ENCODE measurements at places on chromosomes 5 and 9.

DNA sequence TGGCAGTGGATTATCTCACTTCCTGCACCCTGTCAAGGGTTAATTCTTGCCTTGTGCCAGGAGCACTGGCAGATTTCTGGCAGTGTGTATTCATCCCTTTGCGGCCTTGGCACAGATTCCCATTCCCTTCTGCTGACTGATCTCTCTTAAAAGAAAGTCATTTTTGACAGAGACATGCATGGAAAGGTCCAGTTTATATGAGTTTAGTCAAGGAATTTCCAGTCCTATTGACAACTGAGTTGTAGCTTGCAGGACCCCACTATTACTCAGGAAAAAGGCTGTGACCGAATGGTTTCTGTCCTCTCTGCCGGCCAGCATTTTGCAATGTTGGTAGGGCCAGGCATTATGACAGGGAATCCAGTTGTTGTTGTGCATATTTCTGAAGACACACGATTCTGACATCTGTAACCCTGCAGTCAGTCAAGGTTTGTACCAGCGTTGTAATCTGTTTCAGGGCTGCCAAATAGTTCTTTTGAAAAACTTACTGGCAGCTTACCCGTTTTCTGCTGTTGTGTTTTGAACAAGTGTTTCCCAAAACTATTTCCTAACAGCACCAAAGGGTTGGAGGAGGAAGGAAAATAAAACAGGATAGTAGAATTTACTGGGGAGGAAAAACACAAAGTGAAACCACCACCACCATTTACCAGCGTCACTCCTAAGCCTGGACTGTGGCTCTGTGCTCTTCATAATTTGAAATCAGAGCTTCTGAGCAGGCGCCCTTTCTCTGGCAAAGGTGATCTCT lies 243.4 kb upstream of the KLF4 start:
- peak; percentile 91 for DNase-seq

GRCh38 chr9:135104761-135105160 lies 17.3 kb downstream of the OLFM1 start:
- no peak for DNase-seq

DNA sequence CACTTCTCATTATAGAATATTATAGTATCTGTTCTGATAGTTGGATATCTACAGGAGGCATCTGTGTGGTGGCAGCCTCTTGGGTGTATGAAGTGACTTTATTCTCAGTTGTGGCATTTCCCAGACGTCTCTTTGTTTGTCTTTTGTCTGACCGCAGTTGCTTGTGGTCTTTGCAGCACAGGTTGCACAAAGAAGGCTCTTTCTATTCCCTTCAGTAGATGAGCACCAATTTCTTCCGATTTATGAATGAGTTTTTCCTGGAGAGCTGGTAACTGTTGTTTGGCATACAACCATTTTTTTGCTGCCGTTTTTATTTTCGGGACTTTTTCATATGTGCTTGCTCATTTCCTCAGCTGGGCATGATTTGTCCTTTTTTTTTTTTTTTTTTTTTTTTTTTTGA lies 56.4 kb upstream of the MYO10 start:
- peak; percentile 85 for DNase-seq

- no peak for DNase-seq
Measured at GRCh38 chr9:98369896-98370295, 114.4 kb upstream of the TBC1D2 start.

GRCh38 chr5:173328844-173329490 lies 753 bp upstream of the STC2 start:
- DNase-seq: peak; percentile 78

DNA sequence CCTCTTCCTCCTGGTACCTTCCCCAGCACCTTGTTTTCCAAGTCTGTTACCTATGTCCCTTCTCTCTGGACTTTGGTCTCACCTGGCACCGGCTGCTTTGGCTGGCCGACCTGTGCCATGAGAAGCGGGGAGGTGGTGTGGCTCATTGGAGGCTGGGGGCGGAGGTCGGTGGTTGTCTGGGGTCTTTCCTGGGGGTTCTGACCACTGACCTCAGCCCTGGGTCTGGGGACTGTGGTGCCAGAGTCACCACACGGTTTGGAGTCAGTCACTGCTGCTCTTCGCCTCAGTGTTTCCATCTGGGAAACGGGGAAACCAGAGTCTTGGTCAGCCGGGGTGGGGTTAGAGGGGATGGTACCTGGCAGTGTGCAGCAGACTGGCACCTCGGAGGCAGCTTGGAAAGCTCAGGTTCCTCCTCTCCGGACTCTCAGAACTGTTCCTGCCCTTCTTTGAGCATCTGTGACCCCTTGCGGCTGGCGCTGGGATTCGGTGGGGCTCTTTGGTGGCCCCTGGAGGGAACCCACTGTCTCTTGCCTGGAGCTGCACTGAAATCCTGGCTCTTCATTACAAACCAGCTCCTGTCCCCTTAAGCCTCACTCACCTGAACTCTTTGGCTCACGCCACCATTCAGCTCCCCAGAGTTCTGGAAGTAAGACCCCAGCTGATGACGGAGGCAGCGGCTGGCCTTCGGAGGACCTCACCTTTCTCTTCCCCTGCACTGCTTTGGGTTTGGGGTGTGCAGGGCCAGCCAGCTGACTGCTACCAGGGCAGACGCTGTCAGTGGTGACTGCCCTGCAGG lies 4.1 kb upstream of the RXRA start:
- DNase-seq: no peak

DNA sequence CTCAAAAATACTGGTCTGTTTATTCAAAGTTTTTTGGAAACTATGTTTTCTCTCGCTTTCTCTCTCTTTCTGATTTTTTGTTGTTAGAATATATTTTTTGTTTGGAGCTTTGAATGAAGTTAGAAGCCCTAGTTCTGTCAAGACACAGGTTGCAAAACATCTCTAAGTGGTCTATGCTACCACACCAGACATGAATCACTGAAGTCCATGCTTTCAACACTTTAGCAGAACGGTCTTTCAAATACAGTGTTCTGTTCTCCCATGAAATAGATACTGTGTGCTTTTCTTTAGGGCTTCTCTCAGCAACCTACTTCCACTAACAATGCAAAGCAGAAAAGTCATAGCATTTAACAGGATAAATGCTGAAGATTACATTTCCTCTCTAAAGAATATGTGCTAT lies 392.5 kb downstream of the TMEM167A start:
- DNase-seq: no peak

DNA sequence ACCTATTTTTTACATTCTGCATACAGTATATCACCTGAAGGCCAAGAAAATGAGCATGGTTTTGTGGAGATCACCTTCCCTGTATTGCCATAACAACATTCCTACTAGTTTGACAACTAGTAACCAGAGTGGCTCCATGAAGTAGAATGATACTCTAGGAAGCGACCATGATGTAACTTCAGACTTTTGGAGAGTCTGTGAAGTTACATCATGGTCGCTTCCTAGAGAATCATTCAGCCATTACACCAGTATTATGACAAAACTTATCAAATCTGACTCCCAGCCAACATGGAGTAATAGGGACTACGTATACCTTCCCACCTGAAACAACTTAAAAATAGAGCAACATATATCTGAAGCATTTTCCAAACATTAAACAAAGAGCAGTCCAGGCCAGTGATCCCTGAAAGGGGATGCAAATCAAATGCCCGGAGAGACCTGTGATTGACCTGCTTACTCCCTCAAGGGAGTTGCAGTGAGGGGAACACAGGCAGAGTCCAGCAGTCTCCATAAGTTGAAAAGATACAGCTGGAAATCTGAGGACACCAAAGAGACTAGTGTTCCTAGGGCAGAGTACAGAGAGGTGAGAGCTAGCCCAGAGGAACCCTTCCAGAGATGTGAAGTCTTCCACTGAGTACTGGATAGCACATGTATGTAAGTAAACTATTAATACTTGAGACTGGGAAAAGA lies 7.8 kb downstream of the ECM2 start:
- DNase-seq: no peak

- no peak for DNase-seq
Measured at GRCh38 chr5:89844548-89844947, 565.0 kb downstream of the CETN3 start.

DNA sequence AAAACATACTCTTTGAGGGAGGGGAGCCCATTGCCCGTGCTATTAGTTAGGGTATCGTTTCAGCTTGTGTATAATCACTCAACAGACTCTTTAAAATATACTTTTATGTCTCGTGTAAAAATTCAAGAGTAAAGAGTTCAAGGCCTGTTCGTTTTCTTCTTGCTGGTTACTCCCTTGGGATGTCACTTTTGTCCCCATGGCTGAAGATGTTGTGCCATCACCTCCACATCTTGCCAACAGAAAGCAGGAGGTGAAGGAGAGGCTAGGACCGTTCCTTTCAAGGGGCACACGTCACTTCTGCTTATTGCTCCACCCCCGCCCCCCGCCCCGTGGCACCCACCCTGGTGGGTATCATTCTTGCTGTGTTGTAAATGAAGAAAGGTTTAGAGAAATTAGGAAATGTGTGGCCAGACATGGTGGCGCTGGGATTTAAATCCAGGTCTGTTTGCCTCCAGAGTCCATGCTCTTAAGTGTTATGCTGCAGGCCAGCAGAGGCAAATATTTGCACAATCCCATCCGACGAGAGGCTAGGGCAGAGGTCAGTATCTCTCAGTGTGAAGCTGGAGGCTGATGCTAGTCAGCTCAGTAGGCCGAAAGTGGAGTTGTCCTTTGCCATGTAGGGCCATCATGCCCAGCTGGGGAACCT lies 3.0 kb downstream of the MLANA start:
- DNase-seq: no peak

DNA sequence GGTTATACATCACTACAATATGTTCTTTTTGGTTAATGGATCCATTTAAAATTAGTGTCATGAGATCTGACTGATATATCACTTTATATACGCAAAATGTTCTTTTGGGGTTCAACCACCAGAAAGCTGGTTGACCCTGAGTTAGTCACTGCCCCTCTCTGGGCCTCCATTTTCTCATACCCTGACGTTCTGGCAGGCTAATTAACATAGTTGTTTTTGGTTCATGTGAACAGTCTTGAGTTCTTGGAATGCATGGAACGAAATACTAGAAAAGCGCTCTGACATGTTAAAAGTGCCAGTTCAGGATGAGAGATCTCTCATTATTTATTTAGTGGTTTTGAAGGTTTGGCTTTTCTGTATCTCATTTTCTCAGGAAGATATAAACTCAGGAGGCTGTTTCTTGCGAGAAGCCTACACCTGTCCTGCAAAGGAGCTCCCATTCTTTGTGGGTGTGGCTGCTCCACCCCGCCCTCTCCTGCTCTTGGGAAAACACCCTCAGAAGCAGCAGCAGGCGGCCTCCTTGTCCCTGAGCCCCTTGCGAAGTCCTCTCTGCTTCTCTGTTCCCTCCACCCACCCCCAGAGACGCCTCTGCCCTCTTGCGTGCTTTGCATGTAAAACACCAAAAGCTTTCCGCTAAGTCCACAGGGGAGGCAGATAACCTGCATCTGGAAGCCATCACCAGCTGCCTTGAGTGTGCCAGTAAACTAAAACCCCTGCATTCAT lies 302.4 kb upstream of the PANK3 start:
- no peak for DNase-seq

DNA sequence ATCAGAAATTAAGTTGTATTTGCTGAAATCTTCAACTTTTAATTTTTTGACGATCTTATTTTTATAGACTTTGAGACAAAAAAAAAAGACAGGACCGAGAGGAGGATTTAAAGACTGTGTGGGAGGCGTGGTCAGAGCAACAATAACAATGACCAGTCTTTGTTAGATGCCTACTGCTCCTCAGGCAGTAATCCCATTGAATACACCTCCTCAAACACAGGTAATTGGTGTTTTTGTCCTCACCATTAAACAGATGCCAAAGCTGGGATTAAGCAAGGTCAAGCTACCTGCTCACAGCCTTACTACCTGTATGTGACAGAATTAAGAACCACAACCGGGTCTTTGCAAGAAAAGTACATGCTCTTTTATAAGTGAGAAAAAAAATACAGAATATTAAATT lies 233.3 kb upstream of the GRAMD2B start:
- DNase-seq: no peak

GRCh38 chr9:116060631-116061030 lies 93.0 kb upstream of the PAPPA start:
- no peak for DNase-seq

- DNase-seq: no peak
Measured at GRCh38 chr9:125965477-125965876, 218.3 kb downstream of the PBX3 start.

DNA sequence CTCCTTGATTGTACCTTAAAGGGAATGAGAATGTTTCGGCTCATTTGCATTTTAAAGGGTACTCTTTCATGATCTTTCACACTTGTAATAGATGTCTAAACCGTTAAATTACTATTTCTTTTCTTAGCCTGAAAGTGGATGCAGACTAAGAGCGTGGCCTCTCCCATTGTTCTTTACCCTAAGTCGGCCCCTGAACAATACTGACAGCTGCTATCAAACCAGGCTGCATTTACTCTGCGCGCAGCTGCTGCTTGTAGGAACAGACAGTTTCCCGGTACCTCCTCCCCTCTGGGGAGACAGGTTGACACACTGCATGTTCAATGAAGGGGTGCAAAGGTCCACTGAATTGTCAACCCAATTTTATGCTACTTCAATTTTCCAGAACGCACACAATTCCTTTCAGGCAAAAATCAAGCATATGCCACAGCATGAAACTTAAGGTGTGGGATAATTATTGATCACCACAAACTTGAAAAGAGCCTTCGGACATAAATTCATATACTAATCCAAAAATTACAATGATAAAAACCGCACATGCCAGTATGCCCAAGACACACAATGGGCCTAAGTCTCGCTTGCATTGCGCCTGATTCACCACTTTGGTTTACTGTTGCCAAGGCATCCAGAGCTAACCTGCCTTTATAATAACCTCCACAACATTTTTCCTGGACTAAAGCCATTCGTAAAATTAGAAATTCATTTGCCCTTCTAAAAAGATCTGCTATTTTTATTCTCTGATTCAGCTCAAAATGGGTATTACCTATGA lies 39.7 kb downstream of the TLE1 start:
- DNase-seq: no peak

DNA sequence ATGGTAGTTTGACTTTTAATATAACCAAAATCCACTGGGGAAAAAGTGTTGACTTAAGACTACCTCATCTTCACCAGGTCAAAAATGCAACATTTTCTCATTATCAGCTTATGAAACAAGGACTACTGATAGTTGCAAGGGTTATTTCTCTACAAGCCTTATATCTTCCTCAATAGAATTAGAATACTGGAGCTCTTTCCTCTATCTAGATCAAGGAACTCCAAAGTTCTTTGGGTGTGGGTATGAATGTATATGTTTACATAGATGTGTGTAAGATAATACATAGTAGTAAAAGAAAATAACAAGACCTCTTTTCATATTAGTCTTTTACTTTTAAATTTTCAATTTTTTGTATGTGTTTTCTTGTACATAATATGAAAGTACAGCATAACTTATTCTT lies 244.5 kb downstream of the MLLT3 start:
- DNase-seq: no peak
